CD4-positive, alpha-beta T cell treated with Interleukin-21 for 1 hour (primary cell): ENCODE measurements at places on chromosomes 16 and 17.

- no peak for DNase-seq
Observed at GRCh38 chr17:81455387-81455786, 57.2 kb downstream of the ACTG1 start.

DNA sequence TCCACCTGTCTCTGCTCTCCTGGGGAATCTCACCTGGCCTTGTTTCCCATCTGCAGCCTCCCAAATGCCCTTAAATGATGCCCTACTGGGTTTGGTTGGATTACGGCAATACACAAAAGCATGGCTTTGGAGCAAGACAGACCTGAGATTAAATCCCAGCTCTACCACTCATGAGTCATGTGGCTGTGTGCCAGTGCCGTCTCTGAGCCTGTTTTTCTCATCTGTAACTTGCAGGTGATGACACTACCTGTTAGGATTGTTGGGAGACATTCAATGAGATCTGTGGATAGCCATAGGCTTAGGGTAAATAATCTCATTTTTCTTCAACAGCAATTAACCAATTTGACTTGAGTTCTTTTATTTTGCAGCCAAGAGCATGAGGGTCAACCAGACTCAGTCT, 240.3 kb downstream of the MAF start:
- DNase-seq: no peak

- DNase-seq: no peak
Observed at GRCh38 chr17:82931699-82932517, 92.1 kb upstream of the ZNF750 start.

DNA sequence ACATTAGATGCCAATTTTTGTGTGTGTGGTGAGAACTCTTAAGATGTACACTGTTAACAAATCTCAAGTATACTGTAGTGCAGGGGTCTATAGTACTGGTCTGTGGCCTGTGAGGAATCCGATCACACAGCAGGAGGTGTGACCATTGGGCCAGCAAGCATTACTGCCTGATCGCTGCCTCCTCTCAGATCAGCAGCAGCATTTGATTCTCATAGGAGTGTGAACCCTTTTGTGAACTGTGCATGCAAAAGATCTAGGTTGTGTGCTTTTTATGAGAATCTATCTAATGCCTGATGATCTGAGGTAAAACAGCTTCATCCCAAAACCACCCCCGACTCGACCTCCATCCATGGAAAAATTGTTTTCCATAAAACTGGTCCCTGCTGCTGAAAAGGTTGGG, 12.6 kb downstream of the ZNF267 start:
- no peak for DNase-seq
